ENCODE measurements at places on chromosomes 13 and 19.
A peak's percentile ranks its signal among the peaks of the same experiment; 100 is the strongest.

DNA sequence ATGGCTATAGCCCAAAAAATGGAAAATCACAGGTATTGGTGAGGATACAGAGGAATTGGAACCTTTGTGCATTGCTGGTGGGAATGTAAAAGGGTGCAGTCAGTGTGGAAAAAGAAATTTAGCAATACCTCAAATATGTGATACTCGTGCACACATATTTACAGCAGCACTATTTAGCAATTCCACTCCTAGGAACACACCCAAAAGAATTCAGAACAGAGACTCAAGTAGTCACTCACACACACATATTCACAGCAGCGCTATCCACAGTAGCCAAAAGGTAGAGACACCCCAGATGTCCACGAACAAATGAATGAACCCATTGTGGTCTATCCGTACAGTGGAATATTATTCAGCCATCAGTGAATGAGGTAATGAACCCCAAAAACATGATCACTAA lies 114.0 kb downstream of the COL4A2 start:
- DNase-seq = no peak

GRCh38 chr19:48518207-48518606 lies 6.6 kb upstream of the LMTK3 start:
- DNase-seq = no peak

DNA sequence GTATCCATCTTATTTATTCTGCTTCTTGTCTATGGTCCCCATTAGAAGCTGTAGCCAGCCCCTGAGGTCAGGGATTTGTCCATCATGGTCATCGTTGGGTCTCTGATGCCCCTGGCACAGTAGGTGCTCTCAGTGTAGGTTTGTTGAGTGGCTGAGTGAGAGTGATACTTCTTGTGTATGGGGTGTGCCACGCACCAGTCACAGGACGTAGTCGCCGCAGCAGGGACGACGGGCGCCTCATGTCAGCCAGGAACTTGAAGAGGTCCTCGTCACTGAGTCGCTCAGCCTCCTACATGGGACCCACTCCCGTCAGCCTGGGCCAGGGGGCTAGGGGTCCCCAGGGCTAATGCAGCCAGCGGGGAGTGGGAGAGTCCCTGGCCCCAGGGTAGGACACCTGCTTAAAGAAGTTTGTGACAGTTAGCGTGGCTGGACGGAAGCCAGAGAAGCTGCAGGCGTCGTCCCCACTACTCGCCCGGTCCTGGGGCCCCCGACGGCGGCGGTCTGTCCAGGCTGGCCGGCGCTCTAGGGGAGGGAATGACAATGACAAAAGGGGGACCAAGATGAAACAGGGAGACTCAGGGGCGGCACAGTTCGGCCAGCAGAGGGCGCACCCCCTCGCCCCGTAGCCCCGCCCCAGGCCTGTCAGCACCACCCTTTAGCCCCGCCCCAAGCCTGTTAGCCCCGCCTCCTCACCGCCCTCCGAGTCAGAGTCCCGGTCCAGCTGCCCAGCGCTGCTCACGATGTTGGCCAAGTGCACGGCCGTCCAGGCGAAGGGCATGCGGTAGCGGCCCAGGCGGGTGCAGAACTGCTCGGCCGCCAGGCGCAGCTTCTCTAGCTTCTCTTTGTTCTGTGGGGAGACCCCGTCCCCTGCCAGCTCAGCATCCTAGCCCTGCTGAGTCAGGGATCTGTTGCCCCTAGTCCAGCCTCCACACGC lies 3.7 kb downstream of the ANGPTL8 start:
- peak; percentile 98 for DNase-seq

GRCh38 chr19:28553764-28554163 lies 659.2 kb downstream of the UQCRFS1 start:
- no peak for DNase-seq

GRCh38 chr13:50277127-50277526 lies 261.9 kb downstream of the KCNRG start:
- no peak for DNase-seq

- no peak for DNase-seq
These were observed at the start of gene HTR2A for GRCh38 chr13:46896341-46897137. Gene HTR2A (minus strand): TSS chr13:46897053. CDS start chr13:46895906, 1,147 bp downstream.

DNA sequence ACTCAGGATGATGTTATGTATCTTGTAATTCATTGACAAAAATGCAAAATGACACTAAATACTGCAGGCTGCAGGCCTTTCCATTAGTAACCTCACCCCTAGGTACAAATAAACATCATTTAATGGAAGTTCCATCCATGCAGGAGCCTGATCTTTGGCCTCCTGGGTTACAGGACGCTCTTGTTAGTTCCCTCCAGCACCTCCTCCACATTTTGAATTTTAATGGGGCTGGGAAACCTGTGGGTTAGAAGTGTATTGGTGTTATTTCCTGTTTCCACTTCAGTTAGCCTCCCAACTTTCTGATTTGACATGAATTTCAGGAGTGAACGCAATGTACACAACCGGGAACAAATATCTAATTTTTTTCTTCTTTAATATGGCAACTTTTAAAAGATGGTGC lies 237.1 kb upstream of the ARGLU1 start:
- DNase-seq = no peak
